H9 (cell line): ENCODE measurements at places on chromosomes 4 and X. TPM values are rescaled to one million over a fixed set of nuclear protein-coding genes. Genes with fewer than 3 reads are reported as not detected.
A peak's percentile ranks its signal among the peaks of the same experiment; 100 is the strongest.

DNA sequence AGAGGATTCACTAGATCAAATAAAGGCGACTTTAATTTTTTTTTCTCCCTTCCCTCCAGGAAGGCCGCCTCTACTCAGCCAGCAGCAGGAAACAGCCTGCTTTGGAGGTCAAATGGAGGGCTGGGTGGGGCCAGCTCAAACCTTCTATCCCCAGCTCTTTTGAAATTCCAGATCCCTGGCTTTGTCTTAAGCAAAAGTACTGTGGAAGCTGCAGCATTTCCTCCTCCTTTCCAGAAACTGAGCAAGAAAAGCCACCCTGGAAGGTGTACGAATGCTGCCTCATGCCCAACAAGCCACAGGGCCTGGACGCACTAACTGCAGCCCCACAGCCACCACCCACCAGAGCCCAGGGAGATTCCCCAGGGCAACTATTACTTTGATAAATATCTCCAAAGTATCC lies 55.1 kb upstream of the ZCCHC13 start:
- DNase-seq: peak; percentile 57

DNA sequence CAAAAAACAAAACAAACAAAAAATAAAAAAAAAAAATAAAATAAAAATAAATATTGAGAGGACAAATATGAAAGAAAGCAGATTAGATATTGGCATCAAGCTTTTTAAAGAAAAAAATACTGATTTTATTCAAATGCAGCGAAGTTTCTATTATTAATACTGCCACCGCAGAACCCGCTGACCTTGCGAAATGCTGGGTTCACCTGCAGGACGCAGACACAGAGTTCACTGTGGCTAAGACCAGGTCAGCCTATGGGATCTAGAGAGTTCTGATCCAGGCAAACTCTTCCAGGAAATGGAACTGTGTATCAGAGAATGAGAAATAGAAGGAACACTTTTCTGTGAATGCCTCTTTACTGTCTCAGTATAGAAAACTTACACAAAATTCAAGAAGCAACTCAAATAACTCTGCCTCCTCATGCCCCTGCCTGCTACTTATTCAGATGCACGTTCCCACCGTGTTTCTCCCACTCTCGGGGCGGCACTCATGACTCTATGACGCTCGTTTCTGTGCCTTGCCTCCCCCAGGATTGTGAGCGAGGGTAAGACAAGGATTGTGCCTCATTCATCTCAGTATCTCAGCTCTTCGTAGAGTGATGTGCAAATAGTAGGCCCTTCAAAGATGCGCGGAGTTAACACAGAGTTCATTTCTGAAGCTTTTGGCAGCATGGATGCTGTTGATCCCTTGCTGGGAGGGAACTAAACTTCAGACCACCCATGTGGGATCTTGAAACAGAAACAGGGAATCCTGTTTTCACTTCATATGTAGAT lies 44.1 kb upstream of the TLR3 start:
- DNase-seq: no peak

DNA sequence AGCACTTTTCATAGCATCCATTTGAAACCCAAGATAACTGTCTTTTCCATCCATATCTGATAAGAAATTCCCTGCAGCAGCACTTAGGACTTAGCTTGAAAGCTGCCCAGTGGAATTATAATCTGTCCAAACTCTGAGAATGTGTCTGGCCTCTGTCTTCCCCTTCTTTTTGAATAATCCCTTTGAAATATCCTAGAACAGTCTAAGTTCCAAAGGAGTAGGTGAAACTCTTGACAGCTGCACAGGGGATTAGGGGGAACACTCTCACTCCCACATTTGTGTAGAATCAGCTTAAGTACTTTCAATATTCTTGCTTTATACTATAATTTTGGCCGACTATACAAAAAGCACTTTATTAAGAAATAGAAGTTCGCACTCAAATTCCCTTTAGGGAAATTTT lies 157.7 kb downstream of the PAPSS1 start:
- DNase-seq: no peak

GRCh38 chr4:120277391-120277790 lies 210.7 kb upstream of the MAD2L1 start:
- DNase-seq: no peak

- no peak for DNase-seq
Observed at GRCh38 chr4:7822877-7823276, 116.8 kb downstream of the AFAP1 start.

DNA sequence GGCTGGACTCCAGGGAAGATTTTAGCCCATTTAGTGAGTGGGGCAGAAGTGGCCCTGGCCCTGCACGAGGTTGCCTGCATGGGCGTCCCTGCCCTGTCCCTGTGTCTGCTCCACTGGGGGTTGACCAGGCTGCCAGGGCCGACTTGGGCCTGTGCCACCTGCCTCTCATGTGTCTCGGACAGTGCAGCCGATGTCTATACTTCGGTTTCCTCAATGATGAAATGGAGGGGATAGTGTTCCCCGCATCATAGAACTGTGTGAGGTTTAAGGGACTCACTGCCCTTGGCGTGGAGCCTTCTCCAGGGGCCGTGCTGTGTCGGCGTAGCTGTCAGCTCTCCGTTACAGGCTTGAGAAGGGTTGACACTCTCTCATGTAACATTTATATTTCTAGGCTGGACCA lies 27.0 kb upstream of the MSANTD1 start:
- DNase-seq: no peak

GRCh38 chr4:67131224-67131623 lies 414.1 kb downstream of the CENPC start:
- no peak for DNase-seq

DNA sequence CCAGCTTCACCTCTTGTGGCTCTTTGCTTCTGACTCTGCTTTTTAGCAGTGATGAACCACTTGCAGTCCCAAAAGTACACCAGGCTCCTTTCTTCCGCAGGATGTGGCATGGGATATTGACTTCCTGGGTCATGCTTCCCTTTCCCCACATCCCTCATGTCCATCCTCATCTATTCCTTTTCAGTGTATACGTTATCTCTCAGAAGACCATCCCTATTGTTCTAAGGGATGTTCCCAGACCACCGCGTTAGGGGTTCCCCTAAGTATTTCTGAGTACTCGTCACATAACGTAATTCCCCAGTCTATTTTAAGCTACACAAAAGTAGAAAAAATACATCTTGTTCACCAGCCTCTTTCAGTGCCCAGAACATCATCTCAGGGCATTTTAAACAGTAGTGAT lies 71.1 kb upstream of the NLGN4X start:
- DNase-seq: no peak

TMPRSS11B gene
- total RNA-seq: not detected in 2 replicates

DNA sequence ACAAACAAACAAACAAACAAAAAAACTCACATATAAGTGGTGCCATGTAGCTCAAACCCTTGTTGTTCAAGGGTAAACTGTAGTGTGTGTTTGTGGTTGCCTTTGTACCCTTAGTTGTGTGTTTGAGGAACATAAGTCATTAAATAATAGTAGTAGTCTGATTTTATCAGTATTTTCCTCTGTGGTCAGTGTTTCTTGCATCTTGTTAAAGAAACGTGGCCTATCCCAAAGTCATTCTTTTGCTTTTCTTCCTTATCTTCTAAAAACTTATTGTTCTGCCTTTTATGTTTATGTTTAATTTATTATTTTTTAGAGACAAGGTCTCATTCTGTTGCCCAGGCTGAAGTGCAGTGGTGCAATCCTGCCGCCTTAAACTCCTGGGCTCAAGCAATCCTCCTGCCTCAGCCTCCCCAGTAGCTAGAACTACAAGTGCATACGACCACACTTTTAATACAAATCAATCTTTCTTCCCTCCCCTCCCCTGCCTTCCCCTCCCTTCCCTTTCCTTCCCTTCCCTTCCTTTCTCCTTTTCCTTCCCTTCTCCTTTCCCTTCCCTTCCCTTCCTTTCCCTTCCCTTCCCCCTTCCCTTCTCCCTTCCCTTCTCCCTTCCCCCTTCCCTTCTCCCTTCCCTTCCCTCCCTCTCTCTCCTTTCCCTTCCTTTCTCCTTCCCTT lies 26.4 kb downstream of the PRIMPOL start:
- DNase-seq: no peak

- no peak for DNase-seq
Observed at GRCh38 chrX:1741816-1742394, 127.0 kb downstream of the ASMT start.

SLC2A9 gene
- total RNA-seq: 0.57 and 0.79 TPM in 2 replicates

NLGN4X gene
- total RNA-seq: 106 and 111 TPM in 2 replicates

DNA sequence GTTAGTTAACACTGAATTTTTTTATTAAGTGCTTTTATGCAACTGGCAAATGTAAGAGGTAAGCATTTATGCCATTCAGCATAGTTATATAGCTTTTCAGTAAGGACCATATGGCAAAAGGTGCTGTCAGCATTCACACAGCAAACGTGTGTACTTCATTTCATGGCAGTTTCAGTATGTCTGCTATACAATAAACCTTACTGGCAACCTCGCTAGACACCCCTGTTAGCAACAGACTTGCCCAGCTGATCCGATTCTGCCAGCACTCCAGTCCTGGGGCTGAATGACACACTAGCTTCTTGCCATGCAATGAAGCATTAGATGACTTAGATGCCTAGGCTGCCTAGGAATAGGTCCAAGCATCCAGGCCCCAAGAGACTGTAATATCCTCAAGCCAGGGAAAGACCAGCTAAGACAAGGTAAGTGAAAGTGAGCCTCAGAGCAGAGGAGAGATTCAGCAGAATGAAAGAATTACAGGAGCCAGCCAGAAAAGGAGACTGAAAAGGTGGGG lies 47.3 kb upstream of the DOCK11 start:
- no peak for DNase-seq

- no peak for DNase-seq
Observed at GRCh38 chr4:111228396-111228795, 605.5 kb upstream of the PITX2 start.

GRCh38 chr4:660401-660800 lies 13.7 kb downstream of the ATP5ME start:
- peak; percentile 16 for DNase-seq

NXF2B gene
- total RNA-seq: not detected in 2 replicates

VAMP7 gene
- 19.9 and 23.7 TPM in 2 replicates for total RNA-seq
